Stimulated activated CD4-positive, alpha-beta T cell treated with anti-CD3 and anti-CD28 coated beads, TNF-alpha, amount 100 ng/mL, for 4 hours (primary cell): ENCODE measurements at places on chromosomes 2 and 18.

GRCh38 chr2:166000401-166000800 lies 46.8 kb upstream of the TTC21B start:
- DNase-seq = no peak

GRCh38 chr2:47313141-47313691 lies 89.7 kb upstream of the MSH2 start:
- no peak for DNase-seq

DNA sequence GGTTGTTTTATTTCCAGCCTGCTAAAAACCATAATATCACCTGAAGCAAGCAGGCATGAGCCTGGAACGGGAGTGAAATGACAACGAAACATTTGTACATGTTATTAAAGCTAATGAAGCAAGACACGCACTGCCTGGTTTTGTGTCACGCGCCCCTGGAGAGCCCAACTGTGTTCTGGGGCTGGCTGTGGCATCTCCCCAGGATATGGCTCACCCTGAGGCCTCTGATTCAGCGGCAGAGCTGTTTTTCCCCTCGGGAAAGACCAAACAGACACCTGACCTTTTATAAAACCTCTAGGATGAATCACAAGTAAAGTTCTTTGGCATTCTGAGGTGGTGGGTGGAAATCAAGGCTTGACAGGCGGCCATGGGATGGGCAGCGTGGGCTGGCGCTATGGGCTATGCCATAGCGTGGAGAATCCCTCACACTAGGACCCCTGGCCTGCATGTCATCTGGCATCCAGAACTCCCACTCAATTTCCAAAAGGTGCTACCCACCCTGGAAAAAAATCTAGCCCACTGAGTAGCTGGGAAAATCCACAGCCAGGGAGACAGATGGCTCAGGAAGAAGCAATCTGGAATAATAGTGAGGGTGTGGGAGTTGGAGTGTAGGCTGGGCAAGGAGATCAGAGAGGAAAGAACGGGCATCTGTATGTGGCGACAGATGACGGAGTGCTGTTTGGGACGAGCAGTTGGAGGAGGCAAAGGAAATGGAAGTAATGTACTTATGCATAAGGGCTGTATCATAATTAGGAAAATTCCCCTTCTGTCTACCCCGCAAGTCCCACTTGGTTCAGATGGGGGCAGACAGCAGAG lies 262.0 kb downstream of the AFF3 start:
- no peak for DNase-seq

DNA sequence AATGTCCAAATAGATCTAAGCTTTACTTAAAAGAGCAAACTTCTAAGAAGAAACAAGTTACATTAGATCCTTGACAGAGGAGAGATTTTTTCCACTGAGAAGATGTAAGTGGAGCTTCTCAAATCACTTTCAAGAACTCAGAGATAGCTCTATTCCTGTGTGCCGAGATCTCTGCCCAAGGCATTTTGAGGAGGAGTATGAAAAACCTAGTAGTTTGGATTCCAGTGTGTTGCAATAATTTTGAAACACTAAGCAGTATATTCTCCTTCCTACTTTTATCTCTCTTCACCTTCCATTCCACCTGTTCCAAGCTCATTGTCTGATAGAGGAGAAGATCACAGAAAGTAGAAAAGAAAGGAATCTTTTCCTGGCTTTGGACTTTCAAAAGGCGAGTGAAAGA lies 192.0 kb upstream of the TANK start:
- DNase-seq = no peak

DNA sequence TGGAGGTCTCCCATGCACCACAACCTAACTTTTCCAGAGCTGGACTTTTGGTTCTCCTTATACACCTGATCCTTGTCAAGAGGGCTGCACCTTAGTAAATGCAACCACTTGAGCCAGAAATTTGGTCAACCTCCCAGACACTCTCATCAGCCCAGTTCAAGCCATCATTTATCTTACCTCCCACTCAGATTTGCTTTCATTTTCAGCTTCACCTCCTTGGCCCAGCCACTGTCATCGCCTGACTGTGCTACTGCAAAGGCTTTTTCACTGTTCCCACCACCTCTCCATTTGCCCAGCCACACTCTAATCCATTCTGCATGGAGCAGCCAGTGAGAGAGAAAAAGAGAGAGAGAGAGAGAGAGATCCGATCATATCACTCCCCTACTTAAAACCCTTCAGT lies 112.4 kb upstream of the DDX18 start:
- no peak for DNase-seq

GRCh38 chr2:160367887-160368286 lies 125.7 kb downstream of the RBMS1 start:
- DNase-seq = no peak

- no peak for DNase-seq
Observed at GRCh38 chr2:16870491-16871076, 204.9 kb upstream of the CYRIA start.

DNA sequence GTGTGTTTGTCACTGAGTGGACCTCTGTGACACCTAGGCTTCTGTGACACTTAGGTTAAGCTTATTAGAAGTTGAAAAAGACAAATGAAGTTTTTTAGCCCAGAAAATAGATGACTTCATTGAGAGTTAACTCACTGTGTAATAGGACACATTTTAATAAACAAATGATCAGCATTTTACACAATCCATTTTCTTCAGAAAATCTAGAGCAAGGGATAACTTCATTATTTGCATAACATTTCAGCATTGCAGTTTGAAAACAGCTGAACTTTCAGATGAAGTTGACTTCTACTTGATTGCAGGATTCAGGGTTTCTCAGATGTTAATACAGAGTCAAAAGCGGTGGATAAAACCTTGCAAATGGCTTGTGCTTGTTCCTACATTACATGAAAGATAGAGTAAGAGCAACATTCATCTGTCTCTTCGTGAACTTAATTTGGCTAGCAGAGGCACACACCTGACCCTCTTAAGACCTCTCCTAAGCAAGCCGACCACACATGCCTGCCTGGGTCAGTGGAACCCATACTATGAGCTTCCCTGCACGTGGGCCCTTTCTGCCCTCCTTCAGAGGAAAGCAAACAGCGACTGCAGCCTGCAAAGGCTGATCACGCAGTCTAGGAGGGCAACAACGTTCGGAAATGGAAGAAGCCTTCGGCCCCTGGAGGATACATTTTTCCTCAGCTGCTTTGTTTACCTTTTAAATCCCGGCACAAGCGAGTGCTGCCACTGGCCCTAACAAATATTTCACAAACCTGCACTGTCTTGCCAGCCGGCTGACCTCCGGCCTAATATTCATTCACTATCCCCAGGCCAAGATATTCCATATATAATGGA lies 16.6 kb downstream of the ITGB1BP1 start:
- DNase-seq = no peak

DNA sequence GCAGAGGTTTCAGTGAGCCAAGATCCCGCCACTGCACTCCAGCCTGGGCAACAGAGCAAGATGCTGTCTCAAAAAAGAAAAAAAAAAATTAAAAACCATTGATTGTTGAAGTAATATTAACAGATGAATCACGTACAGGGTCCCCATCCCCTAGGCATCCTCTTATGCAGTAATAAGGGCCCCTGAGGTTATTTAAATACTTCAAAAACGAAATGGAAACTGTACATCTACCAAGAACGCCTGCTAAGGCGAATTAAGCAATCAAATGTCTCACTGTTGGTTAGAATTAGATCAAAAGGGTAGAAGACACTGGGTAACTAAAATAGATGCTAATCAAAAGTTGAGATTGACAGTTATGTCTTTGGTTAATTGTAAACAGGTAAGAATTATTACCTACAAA lies 7.5 kb downstream of the TRABD2A start:
- no peak for DNase-seq

- DNase-seq = no peak
Observed at GRCh38 chr2:59903994-59904544, 649.4 kb downstream of the BCL11A start.

GRCh38 chr18:44897411-44897810 lies 216.7 kb downstream of the SETBP1 start:
- no peak for DNase-seq

GRCh38 chr2:239322416-239323086 lies 78.3 kb downstream of the HDAC4 start:
- DNase-seq = no peak

DNA sequence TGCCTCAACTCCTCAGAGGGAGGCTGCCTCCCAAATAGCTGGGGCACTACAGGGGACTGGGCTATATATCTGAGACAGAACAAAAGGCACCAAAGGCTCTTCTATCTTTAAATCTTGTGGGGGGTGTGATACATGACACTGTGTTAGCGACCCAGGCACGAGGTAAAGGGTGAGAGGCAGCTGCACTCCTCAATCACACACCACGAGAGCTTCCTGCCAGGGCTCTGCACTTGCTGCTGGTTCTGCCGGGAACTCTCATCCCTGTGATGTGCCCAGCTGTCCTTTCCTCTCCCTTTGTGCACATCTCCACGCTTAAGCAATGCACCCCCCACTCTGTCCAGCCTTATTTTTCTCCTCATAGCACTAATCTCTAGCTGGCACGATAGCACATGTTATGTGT lies 32.4 kb downstream of the NPC1 start:
- no peak for DNase-seq

DNA sequence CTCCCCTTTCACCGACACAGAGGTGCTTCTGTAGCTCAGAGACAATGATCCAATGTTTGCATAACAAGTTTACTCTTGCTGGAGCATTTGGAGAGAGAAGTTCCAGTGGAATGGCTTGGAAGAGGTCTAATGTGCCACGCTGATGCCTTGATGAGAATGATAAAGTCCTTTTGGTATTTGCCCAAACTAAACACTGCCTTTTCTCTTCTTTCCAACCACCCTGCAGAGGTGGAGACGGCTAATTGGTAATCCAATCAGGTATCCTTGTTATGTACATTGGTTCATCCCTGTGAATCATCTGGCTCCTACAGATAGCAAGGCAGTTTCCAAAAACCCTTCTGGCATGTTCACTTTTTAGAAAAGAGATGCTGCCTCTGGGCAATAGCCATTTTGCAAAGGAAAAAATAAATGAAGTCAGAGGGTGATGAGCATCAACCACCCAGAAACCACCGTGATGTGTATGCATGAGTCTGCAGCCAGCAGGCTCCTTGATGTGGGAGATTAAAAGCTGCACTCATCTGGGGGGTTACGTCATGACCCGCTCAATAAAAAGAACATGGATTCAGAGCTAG lies 40.6 kb downstream of the KIAA2012 start:
- DNase-seq = no peak

DNA sequence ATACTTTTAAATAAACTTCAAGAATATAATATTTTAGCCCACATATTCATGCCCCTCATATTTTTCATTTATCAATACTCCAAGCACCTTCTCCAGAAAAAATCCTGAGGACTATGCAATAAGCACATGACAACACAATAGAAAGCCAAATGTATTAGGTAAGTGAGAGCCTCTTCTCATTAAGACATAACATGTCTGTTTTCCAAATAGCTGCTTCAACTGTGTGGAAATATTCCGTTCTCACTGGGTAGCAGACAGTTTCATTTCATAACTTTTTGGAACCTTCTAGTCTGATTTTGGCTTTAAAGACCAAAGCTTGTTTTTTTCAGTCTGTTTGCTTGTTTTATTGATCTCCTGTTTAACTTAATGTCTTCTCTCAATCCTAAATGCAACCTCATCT lies 137.8 kb downstream of the PIK3C3 start:
- no peak for DNase-seq

GRCh38 chr2:207883002-207883780 lies 113.5 kb upstream of the FZD5 start:
- no peak for DNase-seq

DNA sequence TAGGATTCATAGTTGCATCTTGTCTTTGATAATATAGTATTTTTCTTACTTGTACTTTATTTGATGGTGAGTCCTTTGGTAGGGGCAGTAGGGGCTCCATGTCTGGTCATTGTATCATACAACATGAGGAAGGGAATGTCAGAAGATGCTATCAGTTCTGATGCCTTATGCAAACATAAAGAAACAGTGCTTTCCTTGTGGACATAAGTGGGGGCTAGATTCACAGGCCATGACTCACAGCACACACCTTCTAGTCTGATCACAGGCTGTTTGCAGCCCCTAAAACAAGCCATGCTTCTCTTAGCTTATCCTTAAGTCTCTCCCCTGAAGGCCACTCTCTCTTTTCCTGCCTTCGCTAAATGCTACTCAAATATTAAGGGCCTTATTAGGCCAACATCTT lies 10.7 kb upstream of the SLC14A1 start:
- no peak for DNase-seq

- DNase-seq = no peak
Observed at GRCh38 chr2:190637903-190638618, 10.8 kb upstream of the NAB1 start.

- no peak for DNase-seq
Observed at GRCh38 chr2:216799873-216800431, 59.9 kb downstream of the TNP1 start.

DNA sequence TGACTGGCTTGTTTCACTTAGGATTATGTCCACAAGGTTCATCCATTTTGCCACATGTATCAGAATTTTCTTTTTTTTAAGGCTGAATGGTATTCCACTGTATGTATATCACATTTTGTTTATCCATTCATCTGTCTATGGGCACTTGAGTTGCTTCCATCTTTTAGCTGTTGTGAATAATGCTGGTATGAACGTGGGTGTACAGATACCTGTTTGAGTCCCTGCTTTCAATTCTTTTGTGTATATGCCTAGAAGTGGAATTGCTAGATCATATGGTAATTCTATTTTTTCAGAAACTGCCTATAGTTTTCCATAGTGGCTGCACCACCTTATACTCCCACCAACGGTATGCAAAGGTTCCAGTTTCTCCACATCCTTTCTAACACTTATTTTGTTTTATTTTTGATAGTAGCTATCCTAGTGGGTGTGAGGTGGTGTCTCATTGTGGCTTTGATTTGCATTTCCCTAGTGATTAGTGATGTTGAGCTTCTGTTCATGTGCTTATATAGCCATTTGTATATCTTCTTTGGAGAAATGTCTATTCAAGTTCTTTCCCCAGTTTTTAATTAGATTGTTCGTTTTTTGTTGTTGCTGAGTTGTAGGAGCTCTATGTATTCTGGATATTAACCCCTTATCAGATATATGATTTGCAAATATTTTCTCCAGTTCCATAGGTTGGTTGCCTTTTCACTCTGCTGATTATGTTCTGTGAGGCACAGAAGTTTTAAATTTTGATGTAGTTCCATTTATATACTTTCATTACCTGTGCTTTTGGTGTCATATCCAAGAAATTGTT lies 40.7 kb downstream of the TTC39C start:
- no peak for DNase-seq

- no peak for DNase-seq
Observed at GRCh38 chr2:78779761-78780160, 245.7 kb upstream of the REG3G start.

DNA sequence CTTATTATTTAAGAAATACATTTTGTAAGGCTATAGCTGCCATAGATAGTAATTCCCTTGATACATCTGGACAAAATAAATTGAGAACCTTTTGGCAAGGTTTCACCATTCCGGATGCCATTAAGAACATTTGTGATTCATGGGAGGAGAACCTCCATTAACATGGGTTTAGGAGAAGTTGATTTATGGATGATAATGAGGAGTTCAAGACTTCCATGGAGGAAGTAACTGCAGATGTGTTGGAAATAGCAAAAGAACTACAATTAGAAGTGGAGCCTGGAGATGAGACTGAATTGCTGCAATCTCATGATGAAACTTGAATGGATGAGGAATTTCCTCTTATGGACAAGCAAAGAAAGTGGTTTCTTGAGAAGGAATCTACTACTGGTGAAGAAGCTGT lies 17.3 kb downstream of the PHLPP1 start:
- DNase-seq = no peak

GRCh38 chr2:100924520-100925451 lies 77.3 kb upstream of the RPL31 start:
- DNase-seq = no peak
